ENCODE measurements at places on chromosomes 7 and 10. TPM values are rescaled to one million over a fixed set of nuclear protein-coding genes. Genes with fewer than 3 reads are reported as not detected.

GRCh38 chr7:94264756-94265155 is 129.9 kb upstream of the COL1A2 start:
- no peak for DNase-seq

- no peak for DNase-seq
Observed at GRCh38 chr10:62694537-62695126, 109.9 kb upstream of the ADO start.

GRCh38 chr10:21141946-21142492 is 244.9 kb upstream of the NEBL start:
- no peak for DNase-seq

DNA sequence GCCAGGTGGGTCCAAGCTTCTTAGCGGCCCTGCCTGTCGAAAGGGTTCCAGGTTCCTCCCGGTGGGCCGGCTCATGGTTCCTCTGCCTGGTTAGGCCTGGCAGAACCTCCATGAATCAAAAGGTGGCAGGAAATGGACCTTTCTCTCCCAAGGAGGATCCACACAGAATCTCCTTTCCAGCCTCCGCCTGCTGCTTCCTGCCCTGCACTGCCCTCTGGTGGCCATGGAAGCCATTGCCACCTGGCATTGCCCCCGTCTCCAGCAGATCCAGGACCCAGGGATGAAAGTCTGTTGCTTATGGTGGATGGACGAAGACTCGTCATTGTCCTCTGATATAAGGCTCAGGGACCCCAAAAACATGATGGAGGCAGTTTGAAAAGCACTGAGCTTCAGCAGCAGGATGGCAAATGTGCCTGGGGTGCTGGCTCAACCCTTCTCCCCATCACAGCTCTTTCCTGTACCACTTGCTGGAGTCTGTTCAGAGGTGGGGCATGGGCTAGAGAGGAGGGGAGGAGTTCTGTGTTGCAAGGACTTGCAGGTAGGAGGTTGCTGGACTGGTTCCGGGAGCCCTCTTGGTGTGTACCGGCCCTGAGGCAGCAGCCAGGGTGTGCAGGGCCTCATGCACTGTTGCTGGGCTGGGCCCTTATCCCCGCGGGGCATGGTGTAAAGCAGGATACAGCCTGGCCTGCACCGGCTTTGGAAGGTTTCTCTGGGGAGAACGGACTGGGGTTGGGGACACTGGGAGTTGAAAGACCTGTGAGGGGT is 11.3 kb upstream of the INMT start:
- peak; percentile 79 for DNase-seq

WNT16 gene
- total RNA-seq, result not detected

OR2A1 gene
- not detected for total RNA-seq

All from colonic mucosa (tissue), 4 donors.